ENCODE measurements at places on chromosomes 1 and 21. TPM values are rescaled to one million over a fixed set of nuclear protein-coding genes. Genes with fewer than 3 reads are reported as not detected.

GRCh38 chr1:83055391-83056170, 943.4 kb downstream of the TTLL7 start:
- peak; percentile 86 for DNase-seq

S100A1 gene
- total RNA-seq: not detected

DNA sequence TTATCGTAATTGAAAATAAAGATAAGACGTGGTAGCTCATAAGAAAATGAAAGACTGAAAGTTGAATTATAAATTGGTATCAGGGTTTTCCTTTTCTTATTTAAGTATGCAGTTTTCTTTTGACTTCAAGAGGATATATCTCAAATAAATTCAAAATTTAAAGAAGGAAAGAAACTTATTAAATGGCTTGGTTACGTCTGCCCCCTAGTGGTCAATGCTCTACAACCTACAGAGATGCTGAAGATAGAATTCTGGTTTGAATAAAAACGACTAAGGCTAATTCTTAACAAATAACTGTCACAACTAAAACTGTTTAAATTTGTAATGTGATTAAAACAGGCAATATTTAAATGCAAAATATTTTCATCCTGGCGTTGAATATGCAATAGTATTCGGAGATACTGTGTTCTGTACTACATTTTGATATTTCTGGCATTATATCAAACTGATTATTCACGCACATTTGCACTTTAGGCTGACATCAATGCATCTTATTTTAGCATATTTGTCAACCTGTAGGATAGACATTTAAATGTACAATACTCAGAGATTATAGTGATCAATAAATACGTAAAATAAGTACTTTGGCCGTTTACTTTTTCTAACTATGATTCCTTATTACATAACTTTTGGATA, 26.8 kb downstream of the IFI44 start:
- peak; percentile 61 for DNase-seq

- DNase-seq: no peak
These were observed 82.3 kb downstream of the GPR89B start for GRCh38 chr1:148010527-148010926.

DNA sequence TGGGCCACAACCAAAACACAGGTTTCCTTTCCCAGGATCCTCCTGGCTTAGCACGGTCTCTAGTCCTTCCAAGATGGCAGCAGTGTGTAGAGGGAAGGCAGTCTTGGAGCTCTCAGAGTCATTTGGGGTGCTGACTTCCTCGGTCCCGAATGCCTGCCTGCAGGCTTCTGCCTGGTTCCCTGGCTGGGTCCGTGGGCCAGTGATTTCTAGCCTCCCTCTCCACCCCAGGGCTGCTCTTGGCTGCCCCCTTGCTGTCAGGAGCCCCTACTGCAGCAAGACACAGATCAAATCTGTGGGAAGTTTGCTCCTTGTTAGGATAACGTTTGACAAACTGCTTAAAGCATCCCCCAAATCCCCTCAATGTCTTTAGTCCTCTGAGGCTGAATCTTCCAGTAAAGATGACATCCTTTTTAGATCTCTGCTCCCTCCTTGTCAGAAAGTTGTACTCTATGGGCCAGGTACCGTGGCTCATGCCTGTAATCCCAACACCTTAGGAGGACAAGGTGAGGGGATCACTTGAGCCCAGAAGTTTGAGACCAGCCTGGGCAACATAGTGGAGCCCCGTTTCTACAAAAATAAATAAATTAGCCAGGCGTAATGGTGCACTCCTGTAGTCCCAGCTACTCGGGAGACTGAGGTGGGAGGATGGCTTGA, 272.5 kb downstream of the RRAGC start:
- peak; percentile 30 for DNase-seq

MAP10 gene
- 0.38 TPM for total RNA-seq

DNA sequence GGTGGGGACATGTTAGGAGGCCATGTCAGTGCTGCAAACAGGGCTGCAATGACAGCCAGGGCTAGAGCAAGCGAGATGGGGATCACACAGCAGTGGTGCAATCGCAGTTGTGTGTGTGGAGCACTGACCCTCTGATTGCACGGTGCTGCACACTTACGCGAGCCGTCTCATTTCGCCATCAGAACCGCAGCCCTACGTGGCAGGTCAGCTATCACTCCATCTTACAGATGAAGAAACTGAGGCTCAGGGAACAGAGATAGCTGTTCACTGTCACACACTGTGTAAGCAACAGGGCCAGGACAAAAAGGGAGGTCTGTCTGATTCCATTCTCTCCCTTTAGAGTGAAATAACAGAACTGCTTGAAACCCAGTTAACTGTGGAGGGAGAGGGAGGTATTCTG, 104.8 kb upstream of the SLC45A1 start:
- DNase-seq: no peak

DNA sequence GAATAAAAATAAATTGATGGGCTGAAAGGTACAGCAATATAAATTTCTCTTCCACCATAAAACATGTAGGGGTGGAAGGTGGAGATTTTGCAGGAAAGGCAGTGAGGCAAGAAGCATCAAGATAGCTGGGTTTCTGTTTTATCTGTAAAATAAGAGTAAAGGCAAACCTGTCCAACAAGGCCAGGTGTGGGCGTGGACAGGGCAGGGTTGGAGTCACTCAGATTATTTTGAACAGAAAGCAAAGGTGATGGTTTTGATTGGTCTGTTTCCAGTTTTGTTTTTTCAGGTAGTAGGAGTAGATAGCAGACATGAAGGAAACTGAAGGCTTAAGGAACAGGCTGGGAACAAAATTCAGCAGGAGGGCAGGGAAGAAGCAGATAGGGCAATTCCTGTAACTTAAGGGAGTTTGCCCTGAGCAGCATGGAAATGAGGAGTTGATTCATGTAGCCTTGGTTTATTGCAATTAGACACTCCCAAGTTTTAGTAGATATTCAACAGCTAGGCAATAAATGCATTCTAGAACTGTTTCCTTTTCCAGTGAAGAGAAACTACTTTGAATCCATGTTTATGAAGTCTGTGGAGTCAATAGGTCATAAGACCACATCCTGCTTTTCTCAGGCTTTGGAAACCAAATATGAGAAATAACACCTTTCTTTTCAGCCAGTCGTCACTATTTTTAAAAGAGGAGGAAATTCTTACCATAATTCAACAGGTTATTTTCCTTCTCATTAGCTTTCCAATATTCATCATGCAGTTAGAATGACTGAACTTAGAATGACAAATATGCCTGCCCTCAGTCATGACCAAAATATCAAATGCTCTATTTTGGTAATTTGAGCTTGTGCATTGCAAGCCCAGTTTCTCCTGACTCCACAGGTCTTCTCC, 38.7 kb upstream of the CD55 start:
- DNase-seq: peak; percentile 39

- no peak for DNase-seq
These were observed at the start of gene KLHDC8A for GRCh38 chr1:205356440-205357139. Gene KLHDC8A (minus strand): TSS chr1:205356922. CDS start chr1:205343604, 13,318 bp downstream.

- DNase-seq: no peak
These were observed 25.7 kb downstream of the LDLRAD1 start for GRCh38 chr1:53992085-53992874.

DNA sequence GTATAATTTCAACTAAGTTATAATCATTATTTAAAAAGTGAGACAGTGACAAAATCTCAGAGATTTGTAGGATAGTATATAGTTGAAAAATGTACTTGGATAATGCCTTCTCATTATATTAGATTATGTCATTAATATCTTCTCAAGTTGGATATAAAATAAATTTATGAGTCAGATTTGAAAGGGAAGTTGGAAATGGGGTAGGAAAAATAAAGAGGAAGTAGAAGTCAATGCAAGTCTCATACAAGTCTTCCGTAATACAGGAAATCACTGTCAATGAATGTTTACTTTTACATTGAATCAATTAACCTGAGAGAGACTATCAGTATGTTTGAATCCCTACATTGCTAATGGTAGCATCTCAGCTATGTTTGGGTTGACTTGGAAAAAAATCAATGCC, 16.2 kb upstream of the RNPC3 start:
- DNase-seq: no peak

- no peak for DNase-seq
These were observed 17.9 kb downstream of the ETV3L start for GRCh38 chr1:157081707-157082106.

DNA sequence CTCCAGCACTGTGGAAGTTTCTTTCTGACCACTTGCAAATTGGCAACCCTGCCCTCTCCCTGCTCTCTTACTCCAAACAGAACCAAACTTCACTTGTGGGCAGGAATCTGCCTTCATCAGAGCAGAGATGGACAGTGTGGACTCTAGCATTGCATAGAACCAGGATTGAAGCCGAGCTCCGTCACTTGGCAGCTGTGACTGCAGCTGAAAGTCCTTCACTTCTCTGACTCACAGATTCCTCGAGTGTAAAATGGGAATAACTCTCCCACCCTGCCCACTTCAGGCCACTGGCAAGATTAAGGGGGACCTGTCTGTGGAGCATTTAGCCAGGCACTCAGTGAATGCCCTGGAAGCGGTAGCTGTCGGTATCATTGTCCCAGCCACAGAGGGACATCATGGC, 75.7 kb upstream of the ZBTB40 start:
- no peak for DNase-seq

GRCh38 chr1:231639819-231640218, 13.2 kb downstream of the DISC1 start:
- DNase-seq: no peak

ILDR2 gene
- total RNA-seq: not detected

DNA sequence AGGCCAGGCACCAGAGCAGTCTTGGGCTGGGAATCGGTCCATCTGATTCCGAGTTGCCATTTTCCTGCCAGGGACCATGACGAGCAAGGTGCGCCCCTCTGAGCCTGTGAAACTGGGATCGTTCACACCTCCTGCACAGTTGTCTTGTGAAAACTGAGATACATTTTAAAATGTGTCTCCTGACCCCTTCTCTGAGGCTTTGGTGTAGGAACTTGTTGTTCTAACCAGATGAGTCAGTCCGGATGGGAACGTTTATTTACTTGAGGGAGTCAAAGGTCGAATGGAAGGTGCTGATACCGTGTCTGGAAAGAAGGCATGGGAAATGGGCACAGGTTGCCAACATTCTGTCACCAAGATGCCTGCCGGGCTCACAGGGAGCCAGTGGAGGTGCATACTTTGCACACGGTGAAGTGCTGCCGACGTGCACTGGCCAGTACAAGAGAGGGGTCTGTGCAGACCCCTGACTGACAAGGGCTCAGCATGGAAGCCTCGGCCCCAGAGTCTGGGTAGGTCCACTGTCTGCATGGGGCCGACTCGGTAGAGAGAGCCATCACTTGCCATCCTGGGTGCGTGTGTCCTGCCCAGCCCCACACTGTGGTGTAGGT, 7.4 kb upstream of the KCNN3 start:
- peak; percentile 48 for DNase-seq

DNA sequence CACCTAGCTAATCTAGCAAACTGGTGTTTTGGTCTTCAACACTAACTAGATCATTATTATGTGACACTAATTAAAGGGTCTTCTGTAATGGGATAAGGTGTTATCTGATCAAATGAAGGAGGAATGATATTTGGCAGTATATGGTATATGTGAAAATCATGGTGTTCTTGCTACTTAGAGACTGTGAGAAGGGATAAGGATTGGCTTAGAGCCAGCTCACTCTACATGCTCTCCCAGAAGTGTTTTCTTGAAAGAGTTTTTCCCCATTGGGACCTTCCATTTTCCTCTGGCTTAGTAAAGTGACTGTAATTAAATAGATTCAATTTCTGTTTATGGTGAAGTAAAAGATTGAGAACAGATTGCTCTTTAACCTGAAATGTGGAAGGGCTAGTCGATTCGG, 71.2 kb upstream of the RGL1 start:
- no peak for DNase-seq

GRCh38 chr1:218872928-218873327, 300.8 kb upstream of the LYPLAL1 start:
- DNase-seq: no peak

DNA sequence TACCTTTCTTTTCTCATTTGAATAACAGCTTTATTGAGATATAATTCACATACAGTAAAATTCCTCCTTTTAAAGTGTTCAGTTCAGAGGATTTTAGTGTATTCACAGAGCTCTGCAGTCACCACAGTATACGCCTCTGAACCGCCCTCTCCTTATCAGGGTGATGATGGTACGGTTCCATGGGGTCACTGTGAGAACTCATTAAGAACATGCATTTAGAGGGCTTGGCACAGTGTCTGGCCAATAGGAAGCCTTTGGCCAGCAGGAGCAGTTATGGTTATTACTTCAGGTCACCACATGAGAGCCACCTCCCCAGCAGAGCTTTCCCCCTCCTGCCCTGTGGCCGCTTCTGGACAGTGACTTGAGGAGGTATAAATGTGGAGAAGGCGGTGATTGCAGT, 27.3 kb downstream of the KCNQ4 start:
- DNase-seq: no peak

- DNase-seq: no peak
These were observed 14.7 kb downstream of the CASQ2 start for GRCh38 chr1:115753830-115754229.

- DNase-seq: no peak
These were observed 150.6 kb upstream of the HOOK1 start for GRCh38 chr1:59664166-59664565.

- no peak for DNase-seq
These were observed 44.5 kb downstream of the HIVEP3 start for GRCh38 chr1:41874151-41874719.

AKNAD1 gene
- total RNA-seq: 0.26 TPM

DNA sequence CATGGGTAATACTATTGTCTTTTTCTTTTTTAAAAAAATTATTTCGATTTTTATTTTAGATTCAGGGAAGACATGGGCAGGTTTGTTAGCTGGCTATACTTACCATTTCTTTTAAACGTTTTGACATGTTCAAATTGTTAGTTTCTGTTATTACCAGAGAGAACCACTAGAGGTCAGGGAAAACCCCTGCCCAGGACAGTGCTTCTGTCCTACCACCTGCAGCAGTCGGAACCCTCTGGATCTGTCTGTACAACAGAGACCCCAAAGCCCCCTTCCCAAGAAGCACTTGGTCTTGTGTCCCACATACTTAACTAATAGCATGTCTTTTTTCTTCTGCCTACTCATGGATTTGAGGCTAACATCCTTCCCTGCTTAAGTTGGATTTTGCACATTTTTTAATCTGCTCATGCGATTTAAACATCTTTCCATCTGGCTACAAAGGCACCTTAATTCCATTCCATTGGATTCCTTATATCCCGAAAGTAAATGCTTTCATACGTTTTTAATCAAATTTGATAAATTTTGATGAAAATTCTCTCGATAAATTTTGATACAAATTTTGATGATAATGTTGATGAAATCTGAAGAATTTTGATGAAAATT, 10.0 kb upstream of the C1orf115 start:
- DNase-seq: peak; percentile 55

SLC45A1 gene
- 0.26 TPM for total RNA-seq

All from bronchial epithelial cell (primary cell).